ENCODE measurements at places on chromosomes 16 and 17. TPM values are rescaled to one million over a fixed set of nuclear protein-coding genes. Genes with fewer than 3 reads are reported as not detected.

- DNase-seq, result no peak
Observed at GRCh38 chr17:311119-311782, 41.4 kb downstream of the RPH3AL start.

- DNase-seq, result no peak
Observed at GRCh38 chr17:73616873-73617404, 27.3 kb downstream of the SDK2 start.

DNA sequence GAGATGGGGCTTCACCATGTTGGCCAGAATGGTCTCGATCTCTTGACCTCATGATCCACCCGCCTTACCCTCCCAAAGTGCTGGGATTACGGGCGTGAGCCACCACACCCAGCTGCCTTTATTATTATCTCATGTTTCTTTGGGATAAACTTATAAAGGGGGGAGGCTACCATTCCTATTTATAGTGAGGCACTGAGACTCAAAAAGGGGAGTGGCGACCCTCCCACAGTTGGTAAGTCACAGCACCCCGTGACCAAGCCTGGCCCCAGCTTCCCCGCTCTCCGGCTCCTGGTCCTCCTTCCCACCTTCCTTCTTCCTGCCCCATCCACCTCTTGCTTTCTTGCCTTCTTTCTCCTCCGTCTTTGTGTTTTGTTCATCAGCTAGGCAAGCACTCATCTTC, 5.2 kb downstream of the MYH3 start:
- no peak for DNase-seq

Gene GAA
- 31.3 TPM for total RNA-seq

Gene ITGB3
- total RNA-seq, result 1.1 TPM

Gene TP53TG3B
- not detected for total RNA-seq

Gene SLC12A3
- not detected for total RNA-seq

Gene CAMKK1
- total RNA-seq, result 4.3 TPM

- DNase-seq, result no peak
Observed at GRCh38 chr16:80517846-80518245, 22.9 kb upstream of the DYNLRB2 start.

DNA sequence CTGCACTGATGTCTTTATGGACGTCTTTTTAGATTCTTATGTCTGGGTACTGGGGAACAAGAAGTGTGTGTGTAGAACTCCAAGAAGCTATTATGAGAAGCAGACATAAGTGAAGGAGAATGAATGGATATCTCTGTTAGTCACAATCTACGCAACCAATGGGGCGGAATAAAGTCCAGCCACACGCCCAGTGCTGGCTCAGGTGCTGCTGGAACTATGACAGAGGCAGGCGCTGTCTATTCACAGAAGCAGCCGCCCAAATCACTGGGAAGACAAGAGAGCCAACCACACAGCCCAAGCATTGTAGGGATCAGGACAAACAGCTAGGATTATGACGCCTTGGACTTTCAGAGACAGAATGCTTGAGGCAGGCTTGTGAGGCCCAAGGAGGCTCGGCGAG, 43.9 kb upstream of the ICAM2 start:
- DNase-seq, result no peak

GRCh38 chr17:43471585-43472160, 12.1 kb upstream of the DHX8 start:
- DNase-seq, result no peak

DNA sequence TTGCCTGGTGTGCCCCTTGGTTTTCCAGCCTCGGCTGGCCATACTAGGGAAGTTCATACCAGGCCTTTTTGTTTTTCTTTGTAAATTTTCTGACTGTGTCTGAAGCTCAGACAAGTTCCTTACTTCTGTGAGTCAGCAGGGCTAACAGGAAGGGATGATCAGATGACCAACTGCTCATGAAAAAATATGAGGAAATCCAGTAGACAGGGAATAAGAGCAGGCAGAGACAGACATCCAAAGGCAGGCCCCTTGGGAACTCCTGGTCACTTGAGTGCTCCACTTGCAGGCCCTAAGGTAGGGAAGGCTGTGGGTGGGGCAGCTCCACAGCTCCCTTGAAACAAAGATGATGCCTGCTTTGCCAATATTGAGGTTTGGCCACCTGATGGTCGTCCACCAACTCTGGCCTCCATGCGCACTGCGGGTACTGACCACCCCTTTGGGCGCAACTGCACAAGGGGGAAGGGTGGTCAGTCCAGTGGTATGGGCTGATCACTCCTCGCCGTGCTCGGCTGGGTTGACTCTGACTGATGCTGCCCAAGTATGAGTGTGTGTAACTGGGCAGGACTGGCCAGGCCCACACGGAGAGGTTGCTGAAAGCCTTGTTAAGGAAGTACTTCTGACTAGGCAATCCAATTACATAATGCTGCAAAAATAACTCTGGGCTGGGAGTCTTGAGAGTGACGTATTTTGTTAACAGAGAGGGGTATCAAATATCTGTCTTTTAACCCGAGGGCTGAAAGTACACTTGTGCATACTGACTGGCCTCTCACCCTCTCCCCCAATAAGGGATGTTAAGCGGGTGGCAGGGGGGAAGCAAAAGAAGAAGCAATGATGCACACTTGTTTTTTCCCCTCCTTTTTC, 20.8 kb upstream of the ZFHX3 start:
- peak; percentile 86 for DNase-seq

GRCh38 chr17:60908324-60908723, 230.7 kb downstream of the BCAS3 start:
- DNase-seq, result no peak

- peak; percentile 73 for DNase-seq
Observed at GRCh38 chr16:63890081-63890480, 1231.8 kb downstream of the CDH11 start.

GRCh38 chr17:69723741-69724140, 309.2 kb downstream of the MAP2K6 start:
- DNase-seq, result peak; percentile 36

DNA sequence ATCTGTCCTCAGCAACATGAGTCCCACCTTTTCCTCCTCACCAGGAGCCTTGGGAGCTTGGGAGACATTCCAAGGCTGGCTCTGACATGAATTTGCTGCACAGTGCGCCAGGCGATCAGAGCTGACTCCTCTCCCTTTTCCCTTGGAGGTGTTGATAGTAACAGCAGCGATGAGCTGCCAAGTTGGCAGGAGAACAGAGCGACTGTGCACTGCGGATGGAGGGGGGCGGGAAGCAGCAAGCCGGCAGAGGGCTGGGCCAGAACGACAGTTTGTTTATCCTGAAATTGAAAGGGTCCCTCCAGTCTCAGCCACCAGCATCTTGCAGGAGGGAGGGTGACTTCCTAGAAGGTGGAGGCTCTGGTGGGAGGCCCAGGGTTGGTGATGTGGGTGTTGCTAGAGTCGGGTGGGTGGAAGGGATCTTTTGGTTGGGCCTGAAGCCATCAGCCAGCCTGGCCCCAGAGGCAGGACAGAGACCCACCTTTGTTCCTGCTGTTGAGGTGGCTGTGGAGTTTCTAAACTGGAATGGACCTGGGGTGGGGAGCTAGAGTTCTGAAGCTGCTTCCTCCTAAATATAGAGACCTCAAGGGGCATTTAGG, 22.5 kb upstream of the DYNLL2 start:
- peak; percentile 22 for DNase-seq

- no peak for DNase-seq
Observed at GRCh38 chr16:79535130-79535529, 65.4 kb downstream of the MAF start.

DNA sequence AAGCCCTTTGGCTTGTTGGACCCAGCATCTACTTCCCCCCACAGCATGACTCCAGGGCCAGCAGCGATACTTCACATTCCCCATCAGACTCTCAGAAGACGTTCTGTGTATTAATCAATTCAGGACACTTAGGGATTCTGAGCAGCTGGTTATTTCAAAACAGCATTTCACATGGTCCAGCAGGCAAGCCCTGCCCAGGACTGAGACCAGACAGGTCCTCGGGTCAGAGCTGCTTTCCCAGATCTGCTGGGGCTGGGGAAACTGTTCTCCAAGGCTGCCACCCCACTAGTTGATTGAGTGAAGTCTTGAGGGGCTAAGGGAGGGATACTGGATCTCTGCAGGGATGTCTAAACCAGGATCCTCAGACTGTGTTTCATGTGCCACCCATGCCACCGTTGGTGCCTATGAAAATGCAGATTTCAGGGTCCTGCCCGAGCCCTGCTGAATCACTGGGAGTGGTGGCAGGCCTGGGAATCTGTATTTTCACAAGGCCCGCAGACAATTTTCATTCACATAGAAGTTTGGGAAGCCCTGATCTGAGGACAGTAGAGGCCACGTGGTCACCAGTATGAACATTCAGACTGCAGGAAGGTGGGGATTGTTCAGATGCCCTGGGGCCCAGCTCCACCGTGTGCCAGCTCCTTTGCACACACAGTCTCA, 40.6 kb upstream of the CDH5 start:
- no peak for DNase-seq

Gene CA7
- total RNA-seq, result not detected

DNA sequence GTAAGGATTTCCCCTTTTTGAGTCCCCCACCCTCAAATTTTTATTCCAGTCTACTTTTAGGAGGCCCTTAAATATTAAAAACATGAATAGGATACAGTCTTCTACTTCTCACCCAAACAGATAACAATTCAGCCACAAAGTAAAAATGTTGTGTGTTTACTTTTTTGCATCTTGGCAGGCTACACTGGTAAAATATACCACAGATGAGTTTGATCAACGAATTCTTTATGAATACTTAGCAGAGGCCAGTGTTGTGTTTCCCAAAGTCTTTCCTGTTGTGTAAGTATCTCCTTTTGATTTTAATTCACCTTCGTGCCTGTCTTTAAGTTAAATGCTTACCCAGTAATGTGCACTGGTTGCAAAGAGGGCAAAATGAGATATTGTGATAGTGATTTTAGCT, 34.4 kb upstream of the RAB11FIP4 start:
- no peak for DNase-seq

- no peak for DNase-seq
Observed at GRCh38 chr16:83906683-83907082, 7.8 kb downstream of the MLYCD start.

DNA sequence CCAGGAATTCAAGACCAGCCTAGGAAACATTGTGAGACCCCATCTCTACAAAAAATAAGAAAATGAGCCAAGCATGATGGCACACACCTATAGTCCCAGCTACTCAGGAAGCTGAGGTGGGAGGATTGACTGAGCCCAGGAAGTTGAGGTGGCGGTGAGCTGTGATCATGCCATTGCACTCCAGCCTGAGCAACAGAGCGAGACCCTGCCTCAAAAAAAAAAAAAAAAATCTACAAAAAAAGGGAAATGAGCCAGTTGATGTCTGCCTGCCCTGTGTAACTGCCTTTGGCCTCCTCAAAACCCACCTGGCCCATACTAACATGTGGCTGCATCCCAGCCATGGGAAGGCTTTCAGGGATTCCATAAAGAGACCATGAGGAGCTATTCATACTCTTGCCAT, 4.5 kb downstream of the RANBP10 start:
- no peak for DNase-seq

DNA sequence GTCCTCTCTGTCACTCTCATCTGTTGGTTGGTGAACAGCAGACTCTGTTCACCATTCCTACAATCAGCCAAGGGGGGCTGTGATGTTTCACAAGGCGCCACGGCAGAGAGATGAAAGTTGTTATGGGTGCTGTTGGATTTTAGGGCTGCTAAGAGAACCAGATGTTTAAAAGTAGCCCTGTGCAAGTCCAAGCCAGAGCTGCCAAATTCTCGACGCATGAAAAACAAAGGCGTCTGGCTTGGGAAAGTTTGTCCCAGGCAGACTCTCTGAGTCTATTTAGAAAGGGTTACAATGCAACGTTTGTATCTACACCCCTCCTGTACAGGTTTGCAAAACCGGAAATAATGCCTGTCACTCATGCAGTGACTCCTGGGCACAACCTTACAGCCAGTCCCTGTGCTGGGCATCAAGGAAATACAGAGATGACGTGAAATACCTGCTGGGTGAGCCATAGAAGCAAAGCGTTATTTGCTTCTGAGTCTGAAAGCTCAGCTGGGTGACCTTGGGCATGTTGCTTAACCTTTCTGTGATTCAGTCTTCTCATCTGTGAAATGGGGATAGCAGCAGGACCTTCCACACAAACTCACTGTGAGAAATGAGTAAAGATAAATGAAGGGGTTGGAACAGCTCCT, 74.8 kb downstream of the XYLT1 start:
- no peak for DNase-seq

DNA sequence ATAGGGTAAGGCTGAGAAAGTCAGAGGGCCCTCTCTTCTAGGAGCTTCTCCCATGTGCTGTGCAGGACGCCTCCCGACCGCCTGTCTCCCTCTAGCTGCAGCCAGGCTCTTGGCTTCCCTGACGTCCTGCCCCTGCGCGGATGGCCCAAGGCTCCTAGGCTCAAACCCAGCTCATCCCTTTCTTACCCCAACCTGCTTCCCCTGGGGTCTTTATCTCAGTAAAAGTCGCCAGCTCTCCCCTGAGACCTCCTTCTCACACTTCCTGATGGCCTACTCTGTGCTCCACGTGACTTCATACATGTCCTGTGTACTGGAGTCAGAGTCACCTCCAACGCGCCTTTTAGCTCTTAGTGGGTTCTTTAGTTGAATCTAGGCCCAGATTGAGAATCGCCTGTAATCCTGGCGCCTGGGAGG, 1.1 kb upstream of the ZNF747 start:
- DNase-seq, result peak; percentile 49

- DNase-seq, result no peak
Observed at GRCh38 chr17:50562242-50563091, 2.0 kb downstream of the CACNA1G start.

DNA sequence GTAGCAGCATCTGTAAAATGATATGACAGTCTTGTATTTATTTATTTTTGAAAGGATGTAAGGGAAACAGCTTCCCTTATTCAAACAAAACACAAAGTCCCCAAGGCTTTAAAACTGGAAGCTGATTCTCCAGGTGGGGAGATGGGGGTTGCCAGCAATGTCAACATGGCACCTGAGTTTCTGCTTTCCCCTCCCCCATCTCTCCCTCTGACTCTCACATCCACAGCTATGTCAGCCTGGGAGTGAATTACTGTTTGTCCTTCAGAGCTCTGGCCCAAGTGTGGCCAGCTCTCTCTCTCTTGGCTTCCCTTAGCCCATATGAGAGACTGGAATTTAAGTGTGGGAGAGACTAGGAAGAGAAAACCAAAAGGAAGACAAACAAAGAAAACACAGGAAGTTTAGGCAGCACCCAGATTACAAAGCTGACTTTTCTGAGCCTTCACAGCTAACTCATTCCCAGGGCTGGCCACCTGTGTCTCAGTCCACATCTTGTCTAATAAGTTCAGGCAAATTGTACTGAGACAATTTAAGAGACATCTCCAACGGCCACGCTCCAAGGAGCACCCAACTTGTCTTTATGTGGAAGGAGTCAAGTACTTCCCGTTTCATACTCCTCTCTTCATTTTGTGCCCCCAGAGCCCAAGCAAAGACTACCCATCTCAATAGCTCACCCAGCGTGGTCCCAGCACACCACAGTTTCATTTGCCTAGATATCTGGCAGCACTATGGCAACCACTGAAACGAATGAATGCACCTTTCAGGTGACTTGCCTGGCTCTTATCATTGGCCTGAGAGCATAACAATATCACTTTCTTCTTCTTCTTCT, 69.2 kb downstream of the SOX9 start:
- DNase-seq, result no peak

Data from MCF 10A (cell line).